Progenitor cell of endocrine pancreas (in vitro differentiated cells): ENCODE measurements at places on chromosomes 11 and 22. TPM values are rescaled to one million over a fixed set of nuclear protein-coding genes. Genes with fewer than 3 reads are reported as not detected.

Gene C11orf42
- not detected in 2 replicates for total RNA-seq

DNA sequence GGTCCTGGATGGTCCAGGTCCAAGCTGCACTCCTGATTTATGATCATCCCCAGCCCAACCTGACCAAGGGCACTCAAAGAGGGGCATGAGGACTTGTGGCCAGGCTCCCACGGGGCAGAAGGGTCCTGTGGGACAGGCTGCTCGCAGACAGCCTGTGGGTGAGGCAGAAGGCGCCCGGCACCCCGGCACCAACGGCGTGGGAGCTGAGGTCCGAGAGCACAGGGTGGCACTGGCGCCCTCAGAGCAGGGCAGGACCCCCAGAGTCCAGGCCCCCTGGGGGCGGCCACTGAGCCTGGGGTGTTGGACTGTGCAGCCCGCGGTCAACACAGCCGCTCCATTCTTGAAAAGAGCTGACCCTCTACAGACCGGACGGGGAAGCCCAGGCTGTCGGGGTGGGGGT is 3.3 kb downstream of the IL17REL start:
- no peaks in the 10 kb centered on the region for H3K36me3 ChIP-seq
- H3K4me3 ChIP-seq, result no peak overlapping the region
- H3K4me1 ChIP-seq, result peaks cover 2% of the 10 kb centered on the region
- H3K27me3 ChIP-seq, result peaks cover 31% of the 10 kb centered on the region
- H3K27ac ChIP-seq, result no peak overlapping the region

DNA sequence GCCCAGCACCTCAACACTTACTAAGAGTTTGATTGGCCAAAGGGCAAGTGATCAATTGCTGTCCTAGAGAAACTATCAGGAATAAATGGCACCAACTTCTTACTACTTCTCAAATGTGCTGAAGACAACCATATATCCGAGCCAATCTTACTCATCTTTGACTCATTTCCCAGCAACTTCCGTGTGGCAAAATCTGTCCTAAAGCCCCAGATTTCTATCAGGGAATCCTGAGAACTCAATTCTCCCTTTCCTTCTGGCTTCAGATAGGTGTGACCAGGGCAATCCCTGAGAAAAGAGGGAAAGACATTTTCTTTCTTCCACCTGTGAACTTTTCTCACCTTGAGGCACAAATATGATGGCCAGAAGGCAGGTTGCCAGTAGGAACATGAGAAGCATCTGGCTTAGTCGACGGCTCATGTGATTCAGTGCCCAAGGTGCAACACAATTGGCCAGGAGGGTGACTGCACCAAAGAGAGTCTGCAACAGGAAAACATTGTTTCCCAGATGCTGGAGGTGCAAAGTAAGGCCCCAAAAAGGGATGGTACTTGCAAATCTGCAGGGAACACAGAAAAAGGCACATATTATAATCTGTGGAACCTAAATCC is 21.8 kb upstream of the SLC22A24 start:
- no peak for DNase-seq
- H3K4me3 ChIP-seq, result no peak overlapping the region
- H3K27me3 ChIP-seq, result peaks cover 16% of the 10 kb centered on the region

Gene P2RX6
- 0.36 and 0.57 TPM in 2 replicates for total RNA-seq

DNA sequence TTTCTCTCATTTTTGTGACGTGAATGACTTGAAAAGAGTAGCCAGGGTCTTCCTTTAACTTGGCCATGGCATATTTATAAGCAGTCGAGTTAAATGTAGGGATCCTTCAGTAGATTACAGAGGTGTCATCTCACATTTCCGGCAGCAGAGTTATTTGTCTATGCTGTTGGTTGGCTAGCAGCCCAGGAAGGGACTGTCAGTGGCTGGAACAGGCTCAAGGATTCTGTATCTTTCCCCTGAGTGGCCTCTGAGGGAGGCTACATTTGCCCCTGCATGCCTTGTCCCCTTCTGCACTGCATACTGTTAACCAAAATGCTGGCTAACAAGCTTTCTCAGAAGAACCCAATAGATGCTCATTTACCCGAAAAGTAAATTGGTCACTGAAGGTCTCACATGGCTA is 187.6 kb downstream of the PGR start:
- peaks cover 6% of the 10 kb centered on the region for H3K36me3 ChIP-seq
- no peaks in the 10 kb centered on the region for H3K4me1 ChIP-seq
- no peak overlapping the region for H3K4me3 ChIP-seq

Gene KCTD14
- 5.4 and 8.9 TPM in 2 replicates for total RNA-seq

- no peaks in the 10 kb centered on the region for H3K36me3 ChIP-seq
- DNase-seq, result no peak
- peaks cover 6% of the 10 kb centered on the region for H3K4me1 ChIP-seq
- H3K27me3 ChIP-seq, result peaks cover 10% of the 10 kb centered on the region
- H3K27ac ChIP-seq, result no peak overlapping the region
- no peak overlapping the region for H3K4me3 ChIP-seq
These were observed 77.1 kb downstream of the UBASH3B start for GRCh38 chr11:122732342-122733315.

GRCh38 chr11:17611049-17611448 is 64.0 kb downstream of the OTOG start:
- peaks cover 47% of the 10 kb centered on the region for H3K27me3 ChIP-seq
- H3K27ac ChIP-seq, result no peak overlapping the region
- H3K4me3 ChIP-seq, result no peak overlapping the region
- no peak for DNase-seq
- H3K4me1 ChIP-seq, result no peaks in the 10 kb centered on the region

- no peak overlapping the region for H3K27ac ChIP-seq
- H3K4me3 ChIP-seq, result no peak overlapping the region
- H3K36me3 ChIP-seq, result no peaks in the 10 kb centered on the region
These were observed 57.9 kb downstream of the UVRAG start for GRCh38 chr11:75872887-75873416.

GRCh38 chr11:123330948-123331347 is 99.1 kb upstream of the GRAMD1B start:
- no peak overlapping the region for H3K4me3 ChIP-seq
- H3K4me1 ChIP-seq, result peaks cover 14% of the 10 kb centered on the region
- H3K36me3 ChIP-seq, result no peaks in the 10 kb centered on the region
- H3K27me3 ChIP-seq, result peaks cover 7% of the 10 kb centered on the region
- H3K27ac ChIP-seq, result no peak overlapping the region

Gene DCDC1
- total RNA-seq, result 6.9 and 7.3 TPM in 2 replicates

DNA sequence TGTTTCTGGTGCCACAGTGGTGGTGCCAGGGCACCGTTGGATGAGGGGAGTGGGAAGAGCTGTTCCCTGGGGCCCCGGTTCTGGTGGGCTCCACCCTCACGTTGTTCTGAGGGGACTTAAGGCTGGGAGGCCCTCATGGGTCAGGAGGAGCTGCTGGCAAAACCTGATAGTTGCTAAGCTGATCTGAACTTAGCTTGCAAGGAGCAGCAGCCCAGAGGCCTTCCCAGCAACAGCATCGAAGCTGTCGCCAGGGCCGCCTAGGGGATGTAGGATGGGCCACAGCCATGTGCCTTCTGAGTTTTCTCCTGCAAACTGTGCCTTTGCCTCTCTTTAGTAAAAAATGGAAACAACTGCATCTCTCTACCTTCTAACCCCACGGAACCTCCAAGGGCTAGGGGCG is 240.2 kb downstream of the TBC1D22A start:
- peaks cover 2% of the 10 kb centered on the region for H3K4me1 ChIP-seq
- no peak overlapping the region for H3K27ac ChIP-seq
- H3K4me3 ChIP-seq, result no peak overlapping the region

GRCh38 chr11:33475993-33476392 is 218.8 kb downstream of the HIPK3 start:
- peaks cover 65% of the 10 kb centered on the region for H3K27me3 ChIP-seq
- no peak overlapping the region for H3K4me3 ChIP-seq
- H3K27ac ChIP-seq, result no peak overlapping the region
- H3K4me1 ChIP-seq, result peaks cover 21% of the 10 kb centered on the region
- no peaks in the 10 kb centered on the region for H3K36me3 ChIP-seq

Gene SPTBN2
- total RNA-seq, result 54.0 and 55.0 TPM in 2 replicates

- H3K4me1 ChIP-seq, result peaks cover 20% of the 10 kb centered on the region
- peaks cover 41% of the 10 kb centered on the region for H3K27me3 ChIP-seq
- H3K36me3 ChIP-seq, result peaks cover 1% of the 10 kb centered on the region
- no peak overlapping the region for H3K27ac ChIP-seq
These were observed 758 bp downstream of the MCAM start for GRCh38 chr11:119316016-119316728.

Gene RAG1
- 0.65 and 1.00 TPM in 2 replicates for total RNA-seq
